ENCODE measurements at places on chromosomes 12 and 14.
A peak's percentile ranks its signal among the peaks of the same experiment; 100 is the strongest.

- no peak for DNase-seq
Measured at GRCh38 chr12:43401096-43401495, 150.9 kb downstream of the ADAMTS20 start.

DNA sequence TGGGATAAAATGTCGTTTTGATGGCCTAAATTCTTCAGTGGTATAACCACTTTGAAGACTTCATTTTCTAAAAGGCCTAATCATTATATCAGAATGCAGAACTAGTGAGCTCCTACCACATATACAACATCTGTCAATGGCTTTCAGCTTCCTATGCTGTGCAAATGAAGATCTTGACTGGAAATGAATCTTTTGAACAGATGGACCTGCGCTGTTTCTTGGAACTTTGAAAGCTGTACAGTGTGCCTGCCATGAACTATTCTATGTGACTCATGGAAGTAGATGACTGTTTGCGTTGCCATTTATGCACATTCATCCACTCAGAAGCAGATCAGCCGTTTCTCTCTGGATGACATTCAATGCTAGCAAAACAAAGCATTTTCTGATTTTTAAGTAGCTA lies 542.2 kb upstream of the USP15 start:
- no peak for DNase-seq

DNA sequence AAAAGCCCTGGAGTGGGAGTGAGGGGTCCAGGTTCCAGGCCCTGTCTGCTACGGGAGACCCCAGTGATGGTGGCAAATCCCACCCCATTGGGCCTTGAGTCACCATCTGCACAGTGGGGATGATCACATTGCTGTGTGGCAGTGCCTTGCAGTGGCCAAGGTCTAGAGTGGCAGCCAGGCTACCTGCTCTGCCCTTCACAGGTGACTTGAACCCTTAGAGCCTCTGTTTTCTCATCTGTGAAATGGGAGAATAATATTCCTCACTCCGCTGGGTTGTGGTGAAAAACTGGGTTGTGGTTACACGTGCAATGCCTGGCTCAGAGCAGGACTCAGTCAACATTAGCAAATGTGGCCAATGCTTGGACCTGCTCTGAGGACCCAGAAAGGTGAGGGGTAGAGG lies 58.2 kb downstream of the MVK start:
- DNase-seq, result no peak

- DNase-seq, result no peak
Measured at GRCh38 chr12:58434726-58435125, 485.6 kb downstream of the LRIG3 start.

- DNase-seq, result no peak
Measured at GRCh38 chr12:93167331-93167730, 210.4 kb upstream of the NUDT4 start.

GRCh38 chr12:107397890-107398500 lies 287.6 kb upstream of the PWP1 start:
- DNase-seq, result no peak

- DNase-seq, result no peak
Measured at GRCh38 chr14:52856139-52856538, 64.7 kb upstream of the GNPNAT1 start.

DNA sequence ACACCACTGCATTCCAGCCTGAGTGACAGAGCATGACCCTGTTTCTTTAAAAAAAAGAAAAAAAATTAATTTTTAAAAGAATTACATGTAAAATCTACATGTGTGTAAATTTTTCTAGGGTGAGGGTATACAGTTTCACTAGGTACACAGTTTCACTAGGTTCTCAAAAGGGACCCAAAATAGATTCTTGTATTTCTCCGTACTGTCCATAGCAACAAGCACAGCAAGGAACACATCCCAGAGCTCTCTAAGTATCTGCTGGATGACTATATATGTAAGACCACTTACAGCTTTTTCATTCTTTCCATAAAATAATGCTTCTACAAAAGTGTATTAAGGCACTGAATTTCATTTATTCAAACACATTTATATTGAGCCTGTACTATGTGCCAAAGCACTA lies 55.1 kb downstream of the ATXN2 start:
- DNase-seq, result no peak

- peak; percentile 76 for DNase-seq
Measured at GRCh38 chr14:24307575-24308341, at the start of gene CIDEB. Gene CIDEB, minus strand, starts transcription at chr14:24307977. Its CDS starts 119 bp downstream, at chr14:24307858.

GRCh38 chr12:124802361-124802760 lies 61.3 kb downstream of the SCARB1 start:
- DNase-seq, result no peak

DNA sequence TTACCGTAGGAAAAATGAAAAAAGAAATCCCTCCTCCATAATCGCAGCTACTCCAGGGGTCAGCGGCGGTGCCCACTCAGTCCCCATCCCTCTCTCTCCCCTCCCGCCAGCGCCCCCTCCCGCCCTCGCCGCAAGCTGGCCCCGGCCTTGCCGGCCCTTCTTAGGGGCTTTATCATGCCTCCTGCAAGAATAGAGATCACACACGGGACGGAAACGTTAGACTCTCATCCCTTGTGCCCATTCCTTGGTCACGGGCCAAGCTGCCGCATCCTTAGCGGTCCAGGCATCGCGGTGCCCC lies 692 bp upstream of the COX14 start:
- no peak for DNase-seq

DNA sequence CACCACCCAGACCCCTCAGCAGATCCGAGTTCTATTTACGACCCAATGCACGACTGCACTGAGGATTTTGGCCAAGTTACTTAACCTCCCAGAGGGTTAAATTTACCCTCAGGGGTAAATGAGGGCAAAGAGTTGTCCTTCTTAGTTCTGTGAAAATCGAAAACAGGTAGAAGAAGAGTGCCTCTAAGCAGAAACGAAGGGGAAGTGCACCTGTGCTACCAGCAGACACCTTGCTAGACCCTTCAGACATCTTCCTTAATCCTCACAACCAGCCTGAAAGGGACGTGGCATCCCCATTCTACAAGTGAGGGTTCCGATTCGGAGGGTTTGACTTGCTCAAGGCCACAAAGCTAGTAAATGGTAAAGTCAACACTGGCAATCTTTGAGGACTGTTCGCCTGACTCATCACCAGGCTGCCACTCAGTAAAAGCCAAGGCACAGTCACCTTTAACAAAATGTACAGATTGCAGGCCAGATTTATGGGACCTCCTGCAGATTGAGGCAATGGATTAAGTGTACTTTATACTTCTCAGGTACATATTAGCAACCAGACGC lies 1.6 kb downstream of the GSG1 start:
- no peak for DNase-seq

DNA sequence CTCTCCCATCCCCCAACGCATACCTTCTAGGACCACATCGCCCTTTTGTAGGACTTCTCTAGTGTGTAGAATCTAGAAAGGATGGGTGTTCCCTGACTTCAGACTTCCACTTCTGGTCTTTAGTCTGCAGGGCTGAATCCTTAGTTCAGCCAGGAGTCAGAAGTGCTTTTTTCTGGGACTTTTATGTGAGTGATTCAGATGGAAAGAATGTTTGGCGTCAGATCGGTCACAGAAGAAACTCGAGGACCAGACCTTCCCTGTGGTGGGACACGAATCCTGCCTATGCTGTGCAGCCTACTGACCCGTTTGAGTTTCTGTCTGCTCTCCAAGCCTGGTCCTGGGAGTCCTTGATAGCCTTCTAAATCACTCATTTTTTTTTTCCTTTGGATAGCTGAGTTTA lies 165.4 kb upstream of the SSTR1 start:
- DNase-seq, result no peak

GRCh38 chr12:45833401-45833800 lies 103.9 kb downstream of the ARID2 start:
- no peak for DNase-seq

DNA sequence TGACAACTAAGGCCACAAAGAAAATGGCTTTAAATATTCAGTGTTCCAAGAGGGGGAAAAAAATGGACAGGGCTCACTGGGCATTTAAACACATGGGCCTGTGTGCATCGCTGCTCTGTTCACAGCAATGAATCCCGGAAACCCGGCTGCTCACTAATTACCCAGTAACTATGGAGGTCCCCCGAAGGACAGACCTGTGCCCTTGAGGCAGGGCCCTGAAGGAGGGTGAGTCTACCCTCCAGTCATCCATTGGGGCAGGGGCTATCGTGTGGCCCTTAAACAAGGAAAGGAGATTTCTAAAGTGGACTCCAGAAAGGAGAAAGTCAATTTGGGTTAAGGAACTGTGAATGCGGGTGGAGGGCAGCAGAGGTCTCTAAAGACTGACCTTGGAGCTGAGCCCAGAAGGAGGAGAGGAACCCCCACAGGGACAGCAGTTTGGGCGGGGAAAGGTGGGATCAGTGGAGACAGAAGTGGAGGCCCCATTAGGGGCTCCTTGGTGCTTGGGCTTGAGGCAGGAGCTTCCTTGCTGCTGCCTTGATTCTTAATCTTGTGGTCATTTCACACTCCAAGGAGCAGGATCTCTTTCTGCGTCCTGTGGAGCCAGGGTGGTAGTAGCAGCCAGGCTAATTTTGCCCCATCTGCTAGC lies 1.4 kb upstream of the CLMN start:
- no peak for DNase-seq

- no peak for DNase-seq
Measured at GRCh38 chr12:50961708-50962107, 9.4 kb downstream of the HIGD1C start.

DNA sequence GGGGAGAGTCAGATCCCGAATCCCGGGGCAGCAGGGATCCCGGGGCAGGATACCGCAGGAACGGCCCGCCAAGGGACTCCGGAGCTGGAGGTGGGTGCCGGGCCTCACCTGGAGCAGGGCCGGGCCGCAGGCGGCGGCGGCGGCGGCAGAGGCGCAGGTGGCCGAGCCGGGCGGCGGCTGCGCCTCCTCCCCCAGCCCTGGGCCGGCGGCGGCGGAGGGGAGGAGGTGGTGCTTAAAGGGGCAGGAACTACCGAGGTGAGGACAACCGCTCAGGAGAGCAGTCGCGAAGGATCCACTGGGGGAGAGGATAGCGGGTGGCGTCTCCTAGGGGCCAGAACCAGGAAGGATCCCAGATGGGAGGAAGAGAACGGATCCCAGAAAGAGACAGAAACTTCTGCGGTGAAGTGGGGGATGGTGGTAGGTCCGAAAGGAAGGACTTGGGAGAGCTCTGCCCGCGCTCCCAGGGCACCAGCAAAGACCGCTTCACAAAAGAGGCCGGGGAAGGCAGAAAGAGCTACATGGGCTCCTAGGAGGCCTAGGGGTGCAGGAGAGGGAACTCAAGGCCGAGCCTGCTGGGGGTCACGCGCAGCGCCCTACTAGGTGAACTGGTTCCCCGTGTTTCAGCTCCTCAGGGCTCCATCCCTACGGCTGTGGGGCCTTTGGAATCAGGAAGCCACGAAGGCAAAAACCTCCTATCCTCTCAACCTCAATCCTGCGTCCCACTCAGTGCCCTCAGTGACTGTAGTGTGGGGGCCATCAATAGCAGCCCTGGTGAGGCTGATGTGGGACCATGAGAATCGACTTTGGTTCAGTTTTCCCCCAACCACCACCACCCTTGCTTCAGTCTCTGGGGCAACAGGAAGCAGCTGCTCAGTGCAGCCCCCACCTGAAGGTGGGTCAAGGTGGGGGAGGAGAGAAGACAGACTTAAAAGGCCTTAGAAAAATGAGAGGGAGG lies 5.0 kb upstream of the BAZ2A start:
- peak; percentile 84 for DNase-seq

- no peak for DNase-seq
Measured at GRCh38 chr12:43841253-43841652, 5.4 kb downstream of the TMEM117 start.

DNA sequence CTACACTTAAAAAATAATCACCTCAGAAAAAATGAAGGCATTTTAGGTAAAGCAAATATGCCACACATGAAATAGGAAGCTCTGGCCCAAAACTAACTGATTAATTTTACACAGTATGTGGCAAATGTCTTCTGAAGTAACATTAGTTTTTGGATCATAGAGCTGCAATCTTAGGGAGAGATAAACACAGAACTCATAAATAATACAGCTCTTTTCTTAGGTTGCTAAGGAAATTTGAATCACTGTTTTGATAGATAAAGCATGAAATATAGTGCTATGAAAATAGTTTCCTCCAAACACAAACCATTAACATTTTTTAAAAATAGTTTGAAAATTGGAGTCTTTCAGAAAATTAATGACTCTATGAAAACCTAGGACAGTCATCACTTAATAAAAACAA lies 15.0 kb downstream of the RASSF9 start:
- DNase-seq, result no peak

GRCh38 chr14:80239631-80240030 lies 28.3 kb upstream of the DIO2 start:
- DNase-seq, result no peak

GRCh38 chr14:90450667-90451066 lies 53.8 kb downstream of the CALM1 start:
- no peak for DNase-seq

GRCh38 chr14:66377574-66377973 lies 108.6 kb upstream of the CCDC196 start:
- DNase-seq, result no peak

DNA sequence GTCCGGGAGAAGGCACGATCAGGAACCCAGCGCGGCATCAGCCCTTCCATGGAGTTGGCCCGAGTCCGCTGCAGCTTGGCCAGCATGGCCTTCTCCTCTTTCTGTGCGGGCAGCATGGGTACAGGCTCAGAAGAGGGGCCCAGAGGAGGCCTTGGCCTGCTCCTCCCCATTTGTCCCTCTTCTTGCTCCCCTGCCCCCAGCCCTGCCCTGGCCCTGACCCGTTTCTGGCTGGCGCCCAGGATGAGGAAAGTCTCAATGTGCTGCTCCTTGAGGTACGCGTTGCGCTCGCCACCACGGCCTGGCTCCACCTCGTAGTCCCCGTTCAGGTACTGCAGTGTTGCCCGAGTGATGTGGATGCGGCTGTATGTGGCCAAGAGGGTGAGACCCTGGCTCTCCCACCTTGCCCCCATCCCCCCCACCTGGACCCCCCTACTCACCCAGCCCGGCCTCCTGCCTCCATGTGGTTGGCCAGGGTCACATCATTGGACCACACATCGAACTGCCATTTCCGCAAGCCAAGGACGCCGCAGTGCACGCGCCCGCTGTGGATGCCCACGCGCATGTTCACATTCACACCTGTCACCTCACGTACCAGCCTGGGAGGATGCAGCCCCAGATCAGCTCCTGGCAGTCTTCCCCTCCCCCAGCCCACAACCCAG lies 12.8 kb downstream of the ADCY6 start:
- no peak for DNase-seq

- no peak for DNase-seq
Measured at GRCh38 chr12:92342574-92342973, 196.9 kb upstream of the BTG1 start.
